ENCODE measurements at places on chromosomes 3 and 15. TPM values are rescaled to one million over a fixed set of nuclear protein-coding genes. Genes with fewer than 3 reads are reported as not detected.

- no peak for DNase-seq
Measured at GRCh38 chr3:160703974-160704373, 27.0 kb downstream of the ARL14 start.

- peak; percentile 30 for DNase-seq
Measured at GRCh38 chr3:161413127-161413854, 42.0 kb upstream of the SPTSSB start.

- peak; percentile 9 for DNase-seq
Measured at GRCh38 chr3:189941679-189942078, 179.0 kb downstream of the P3H2 start.

- no peak for DNase-seq
Measured at GRCh38 chr3:175608911-175609310, 749.8 kb downstream of the NAALADL2 start.

DNA sequence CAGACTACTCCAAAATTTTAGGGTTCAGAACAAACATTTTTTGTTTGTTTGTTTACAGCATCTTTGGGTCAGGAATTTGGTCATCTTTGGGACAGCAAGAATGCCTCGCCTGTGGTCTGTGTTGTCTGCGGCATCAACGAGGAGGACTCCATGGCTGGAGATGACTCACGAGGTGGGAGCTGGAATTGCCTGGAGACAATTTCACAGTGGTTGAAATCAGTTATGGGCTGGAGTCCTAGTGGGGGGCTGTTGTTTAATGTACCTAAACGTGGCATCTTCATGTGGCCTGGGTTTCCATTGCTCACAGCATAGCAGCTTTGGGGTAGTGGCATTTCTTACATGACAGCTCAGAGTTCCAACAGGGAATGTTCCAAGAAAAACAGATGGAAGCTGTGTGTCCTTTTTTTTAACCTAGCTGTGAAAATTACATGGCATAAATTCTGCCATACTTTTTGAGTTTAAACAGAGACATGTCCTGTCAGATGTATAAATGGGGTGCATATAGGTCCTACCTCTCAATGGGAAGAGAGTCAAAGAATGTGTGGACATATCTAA lies 507.3 kb upstream of the CBLB start:
- no peak for DNase-seq

Gene SLC24A1
- 12.7 TPM for total RNA-seq

Gene ATP2B2
- not detected for total RNA-seq

GRCh38 chr3:88033808-88034207 lies 25.0 kb downstream of the CGGBP1 start:
- DNase-seq, result no peak
